ENCODE measurements at places on chromosomes 1 and 21. TPM values are rescaled to one million over a fixed set of nuclear protein-coding genes. Genes with fewer than 3 reads are reported as not detected.

Gene OLFML2B
- total RNA-seq, result not detected

Gene HSD3B2
- not detected for total RNA-seq

Gene FAM151A
- not detected for total RNA-seq

Gene STMN1
- 15.8 TPM for total RNA-seq

Gene RNF223
- total RNA-seq, result 3.8 TPM

Gene FLAD1
- 42.4 TPM for total RNA-seq

Gene CACNA1S
- not detected for total RNA-seq

Gene HES3
- not detected for total RNA-seq

Gene GFI1
- total RNA-seq, result not detected

Gene KCNN3
- total RNA-seq, result under 0.01 TPM
